ENCODE measurements at places on chromosomes 12 and 14.

GRCh38 chr12:11555743-11556625 lies 93.5 kb upstream of the ETV6 start:
- no peak for DNase-seq

GRCh38 chr14:97306133-97306759 lies 509.1 kb downstream of the VRK1 start:
- DNase-seq, result no peak

DNA sequence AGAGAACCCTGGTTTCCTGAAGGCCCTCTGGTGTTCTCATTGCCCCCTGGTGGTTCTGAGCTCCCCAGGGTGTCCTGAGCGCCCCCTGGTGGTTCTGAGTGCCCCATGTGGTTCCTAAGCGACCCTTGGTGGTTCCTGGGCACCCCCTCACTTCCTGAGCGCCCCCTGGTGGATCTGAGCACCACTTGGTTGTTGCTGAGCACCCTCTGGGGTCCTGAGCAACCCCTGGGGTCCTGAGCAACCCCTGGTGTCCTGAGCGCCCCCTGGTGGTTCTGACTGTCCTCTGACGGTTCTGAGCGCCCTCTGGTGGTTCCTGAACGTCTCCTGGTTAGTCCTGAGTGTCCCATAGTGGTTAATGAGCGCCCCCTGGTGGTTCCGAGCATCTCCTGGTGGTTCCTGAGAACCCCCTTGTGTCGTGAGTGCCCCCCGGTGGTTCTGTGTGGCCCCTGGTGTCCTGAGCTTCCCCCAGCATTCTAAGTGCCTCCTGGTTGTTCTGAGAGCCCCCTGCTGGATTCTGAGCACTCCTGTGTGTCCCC lies 568.3 kb downstream of the TMEM121 start:
- DNase-seq, result no peak

DNA sequence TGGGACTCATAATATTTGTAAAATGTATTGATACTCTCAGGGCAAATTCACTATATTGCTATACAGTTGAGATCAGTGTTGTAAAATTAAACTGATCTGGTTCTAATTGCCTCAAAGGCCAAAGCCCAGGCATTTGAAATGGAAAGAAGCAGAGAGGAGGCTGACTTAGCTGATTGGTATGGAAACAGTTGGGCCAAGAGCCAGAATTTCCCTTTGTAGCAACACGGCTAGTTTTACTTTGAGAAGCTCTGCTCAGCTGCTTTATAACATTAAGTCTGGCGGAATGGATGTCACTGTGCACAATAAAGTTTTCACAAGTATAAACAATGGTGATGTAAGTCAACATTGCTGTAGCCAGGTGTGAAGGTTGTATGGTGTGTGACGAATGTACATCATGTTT lies 186.4 kb downstream of the MSRB3 start:
- DNase-seq, result no peak

- DNase-seq, result no peak
These were observed 7.2 kb downstream of the DNAI7 start for GRCh38 chr12:25187781-25188180.

DNA sequence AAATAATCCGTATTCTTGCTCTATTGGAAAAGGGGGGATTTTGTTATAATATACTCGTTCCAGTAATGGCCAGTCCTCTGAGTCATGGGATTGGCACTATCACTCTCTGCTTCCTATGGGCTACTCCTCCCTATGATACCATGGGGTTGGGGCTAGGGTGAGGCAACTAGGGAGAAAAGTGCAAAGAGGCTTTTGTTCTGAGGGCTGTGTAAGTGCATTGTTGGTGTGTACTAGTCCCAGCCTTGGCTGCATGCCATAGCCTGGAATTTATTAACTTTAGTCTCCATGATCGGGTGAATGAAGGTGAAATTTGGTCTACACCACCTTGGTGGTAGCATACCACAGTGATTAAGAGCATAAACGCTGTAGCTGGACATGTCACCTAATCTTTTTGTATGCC lies 247.6 kb downstream of the RPAP3 start:
- DNase-seq, result no peak

DNA sequence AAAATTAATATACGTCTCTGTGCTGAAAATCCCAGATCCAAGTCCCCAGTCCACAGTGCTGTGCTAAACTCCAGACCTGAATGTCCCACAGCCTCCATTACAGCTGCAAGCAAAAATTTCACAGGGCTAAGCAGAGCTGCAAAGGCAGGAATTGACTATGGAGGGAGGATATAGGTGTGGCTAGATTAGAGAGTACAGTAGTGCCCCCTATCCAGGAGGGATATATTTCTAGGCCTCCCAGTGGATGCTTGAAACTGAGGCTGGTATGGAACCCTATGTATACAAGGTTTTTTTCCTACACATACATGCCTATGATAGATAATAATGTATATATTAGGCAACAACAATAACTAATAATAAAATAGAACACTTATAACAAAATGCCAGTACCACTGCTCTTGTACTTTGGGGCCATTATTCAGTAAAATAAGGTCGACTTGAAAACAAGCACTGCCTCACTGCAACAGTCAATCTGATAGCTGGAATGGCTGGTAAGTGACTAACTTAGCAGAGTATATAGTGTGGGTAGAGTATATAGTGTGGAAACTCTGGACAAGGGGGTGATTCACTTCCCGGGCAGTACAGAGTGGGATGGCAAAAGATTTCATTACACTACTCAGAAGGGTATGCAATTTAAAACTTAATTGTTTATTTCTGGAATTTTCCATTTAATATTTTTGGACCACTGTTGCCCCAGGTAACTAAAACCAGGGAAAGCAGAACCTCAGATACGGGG lies 82.7 kb downstream of the C14orf132 start:
- DNase-seq, result no peak
